RWPE2 (cell line): ENCODE measurements at places on chromosomes 7 and 10.

GRCh38 chr10:78539247-78539766, 505.6 kb downstream of the RPS24 start:
- H3K4me3 ChIP-seq, result no peak overlapping the region
- H3K27me3 ChIP-seq, result peaks cover 4% of the 10 kb centered on the region
- no peaks in the 10 kb centered on the region for H3K4me1 ChIP-seq
- H3K27ac ChIP-seq, result no peak overlapping the region

- 0 out of 2 replicates have a peak, but pooled peaks cover 5% of the 10 kb centered on the region for H3K36me3 ChIP-seq
- no peaks in the 10 kb centered on the region for H3K27me3 ChIP-seq
- H3K27ac ChIP-seq, result peak within 1 kb of the TSS; percentile 80
- DNase-seq, result peak; percentile 99
- peak within 1 kb of the TSS; percentile 97 for H3K4me3 ChIP-seq
These were observed at the start of gene SHOC2 for GRCh38 chr10:110919349-110919931. Gene SHOC2 (plus strand): TSS chr10:110919604. CDS start chr10:110964359, 44,755 bp downstream.

DNA sequence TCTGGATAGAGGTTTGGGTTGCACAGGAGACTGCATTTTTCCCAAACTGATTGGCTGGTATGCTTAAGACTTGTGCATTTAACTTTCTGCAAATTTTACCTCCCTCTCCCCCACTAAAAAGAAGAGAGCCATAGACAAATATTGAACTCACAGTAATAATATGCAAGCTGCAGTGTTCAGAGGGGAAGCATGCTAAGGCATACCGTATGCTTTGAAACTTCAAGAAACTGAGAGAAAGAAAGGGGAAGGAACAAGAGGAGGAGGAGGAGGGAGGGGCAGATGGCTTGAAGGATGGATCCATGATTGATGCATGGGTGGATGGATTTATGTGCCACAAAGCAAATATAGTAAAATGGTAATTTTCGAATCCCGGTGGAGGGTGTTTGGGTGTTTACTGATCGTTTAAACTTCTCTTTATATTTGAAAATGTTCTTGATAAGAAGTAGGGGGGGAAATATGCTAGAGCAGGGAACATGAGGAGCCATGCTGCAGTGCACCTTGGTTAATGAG, 7.8 kb upstream of the KLF6 start:
- no peak overlapping the region for H3K4me3 ChIP-seq
- H3K36me3 ChIP-seq, result no peaks in the 10 kb centered on the region
- no peaks in the 10 kb centered on the region for H3K4me1 ChIP-seq
- DNase-seq, result no peak
- H3K27me3 ChIP-seq, result no peaks in the 10 kb centered on the region

- no peak for DNase-seq
- no peaks in the 10 kb centered on the region for H3K27me3 ChIP-seq
- peak overlapping the region; percentile 48 for H3K27ac ChIP-seq
- H3K4me3 ChIP-seq, result no peak overlapping the region
- peaks cover 23% of the 10 kb centered on the region for H3K4me1 ChIP-seq
These were observed 17.4 kb downstream of the DLG5 start for GRCh38 chr10:77909021-77909748.

GRCh38 chr7:13860734-13861133, 128.7 kb downstream of the ETV1 start:
- no peaks in the 10 kb centered on the region for H3K27me3 ChIP-seq
- no peaks in the 10 kb centered on the region for H3K4me1 ChIP-seq

GRCh38 chr7:45068236-45069023, 20.3 kb downstream of the NACAD start:
- no peaks in the 10 kb centered on the region for H3K27me3 ChIP-seq
- no peaks in the 10 kb centered on the region for H3K4me1 ChIP-seq
- DNase-seq, result no peak
- no peak overlapping the region for H3K4me3 ChIP-seq
- no peak overlapping the region for H3K27ac ChIP-seq

GRCh38 chr7:84110400-84110799, 84.2 kb downstream of the SEMA3A start:
- no peak for DNase-seq
- H3K4me1 ChIP-seq, result peaks cover 4% of the 10 kb centered on the region
- H3K4me3 ChIP-seq, result no peak overlapping the region
- no peaks in the 10 kb centered on the region for H3K27me3 ChIP-seq
- no peak overlapping the region for H3K27ac ChIP-seq
- no peaks in the 10 kb centered on the region for H3K36me3 ChIP-seq

DNA sequence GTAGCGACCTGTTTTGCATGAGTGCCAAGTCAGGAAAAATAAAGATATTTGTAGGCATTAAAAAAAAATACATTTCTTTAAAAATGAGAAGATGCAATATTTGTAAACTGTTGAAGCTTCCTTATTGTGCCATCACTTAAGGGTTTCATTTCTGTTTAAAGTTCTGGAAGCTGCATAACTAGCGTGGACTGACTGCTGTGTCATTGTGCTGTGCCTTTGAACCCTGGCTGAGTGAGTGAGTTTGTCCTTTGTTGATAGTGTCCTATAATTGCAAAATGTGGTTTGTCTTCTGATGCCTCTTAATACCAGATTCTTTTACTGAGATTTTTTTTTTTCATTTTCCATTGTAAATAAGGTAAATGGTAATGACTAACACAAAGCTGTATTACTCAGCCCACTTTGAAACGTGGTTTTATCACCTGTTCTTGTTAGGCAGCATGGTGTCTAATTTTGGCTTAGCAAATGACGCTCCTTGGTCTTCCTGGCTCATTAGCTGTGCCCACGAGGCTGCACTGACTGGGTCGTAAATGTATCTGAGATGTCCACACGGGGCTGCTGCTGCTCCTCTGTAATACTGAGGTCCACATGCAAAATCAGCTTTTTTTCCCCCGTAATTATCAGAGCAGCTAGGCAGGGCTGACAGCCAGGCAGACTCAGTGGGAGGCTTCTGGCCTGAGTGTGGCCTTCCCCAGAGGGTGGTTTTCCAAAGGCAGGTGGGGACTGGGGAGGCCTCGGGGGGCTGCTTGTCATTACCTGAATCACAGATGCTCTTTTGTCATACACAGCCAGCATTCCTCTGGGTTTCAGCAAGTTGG, 14.8 kb downstream of the ZSCAN25 start:
- H3K27me3 ChIP-seq, result no peaks in the 10 kb centered on the region
- no peak for DNase-seq
